ENCODE measurements at places on chromosomes 11 and 22.

DNA sequence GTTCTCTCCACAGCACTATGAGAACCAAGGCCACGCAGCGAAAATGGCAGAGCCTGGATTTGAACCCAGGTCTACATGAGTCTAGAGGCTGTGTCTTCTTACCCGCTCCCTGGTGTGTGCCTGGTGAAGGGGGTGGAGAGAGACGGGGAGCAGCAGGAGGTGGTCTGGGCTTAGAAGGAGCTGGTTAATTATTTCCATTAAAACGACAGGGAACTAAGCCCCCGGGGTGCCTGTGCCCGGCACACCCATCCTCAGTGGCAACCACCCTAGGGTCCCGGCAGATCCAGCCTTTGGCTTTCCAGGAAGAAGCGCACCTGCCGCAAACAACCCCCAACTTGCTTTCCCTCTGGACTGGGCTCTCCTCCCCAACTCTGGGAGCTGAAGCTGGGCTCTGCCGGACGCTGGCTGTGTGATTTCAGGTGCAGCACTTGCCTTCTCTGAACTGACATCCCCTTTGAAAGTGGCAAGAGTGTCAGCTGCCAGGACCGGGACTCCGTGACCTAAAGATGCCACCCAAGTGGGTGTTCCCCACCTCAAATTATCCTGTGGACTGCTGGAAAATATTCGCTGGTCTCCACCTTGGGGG is 35.8 kb downstream of the MN1 start:
- no peak for DNase-seq

DNA sequence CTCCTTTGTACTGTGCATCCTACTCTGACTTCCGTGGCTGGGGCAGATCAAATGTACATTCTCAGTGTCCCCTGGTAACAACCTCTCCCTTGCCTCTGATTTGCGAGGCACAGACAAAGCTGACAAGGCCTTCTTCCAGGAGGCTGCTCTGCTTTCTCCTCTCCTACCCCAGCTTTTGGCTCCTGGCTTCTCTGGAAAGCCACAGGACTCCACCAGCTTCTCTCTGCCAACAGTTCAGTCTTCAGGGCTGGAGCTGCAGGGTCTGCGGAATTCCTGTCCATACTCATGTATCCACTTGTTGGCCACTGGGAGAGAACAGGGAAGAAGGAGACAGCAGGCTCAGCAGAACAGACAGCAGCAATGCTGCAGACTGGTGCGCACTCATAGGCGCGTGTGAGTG is 44.4 kb downstream of the P4HA3 start:
- DNase-seq, result no peak

DNA sequence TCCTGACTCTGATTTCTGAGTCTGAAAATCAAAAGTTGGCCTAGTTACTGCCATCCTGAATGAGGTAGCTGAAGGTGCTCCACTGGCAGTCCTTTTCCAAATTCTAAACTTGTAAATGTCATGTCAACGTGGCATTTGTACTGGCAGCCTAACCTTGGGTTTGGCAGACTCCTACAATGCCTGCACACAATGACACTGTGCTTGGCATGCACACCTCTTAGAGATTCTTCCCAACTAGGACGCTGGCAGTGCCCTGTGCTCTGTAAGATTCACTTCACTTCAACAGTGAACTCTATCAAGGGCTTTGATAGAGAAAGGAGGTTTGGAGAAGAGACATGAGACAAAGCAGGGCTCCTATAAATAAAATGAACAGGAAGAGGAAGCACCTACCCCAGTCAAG is 21.9 kb upstream of the PPP2R1B start:
- no peak for DNase-seq

DNA sequence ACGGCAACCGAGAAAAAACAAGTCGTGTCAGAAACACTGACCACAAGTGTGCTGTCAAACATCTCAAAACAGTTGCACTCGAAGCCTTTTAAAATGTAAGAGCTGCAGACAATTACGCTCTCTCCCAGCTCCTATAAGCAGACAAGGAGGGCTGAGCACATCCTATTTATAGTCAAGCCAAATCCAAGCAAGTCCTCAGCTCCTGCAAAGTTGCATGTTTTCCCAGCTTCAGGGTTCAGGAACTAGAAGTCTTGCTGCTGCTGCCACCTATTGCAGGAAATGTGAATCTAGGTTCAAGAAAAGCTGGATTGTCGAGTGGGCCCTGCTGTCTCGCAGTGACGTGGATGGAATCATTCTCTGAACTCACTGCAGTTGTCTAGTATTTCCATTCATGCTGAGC is 15.5 kb downstream of the EFCAB6 start:
- DNase-seq, result no peak

- DNase-seq, result no peak
Observed at GRCh38 chr22:35473971-35474370, 66.7 kb upstream of the RASD2 start.

DNA sequence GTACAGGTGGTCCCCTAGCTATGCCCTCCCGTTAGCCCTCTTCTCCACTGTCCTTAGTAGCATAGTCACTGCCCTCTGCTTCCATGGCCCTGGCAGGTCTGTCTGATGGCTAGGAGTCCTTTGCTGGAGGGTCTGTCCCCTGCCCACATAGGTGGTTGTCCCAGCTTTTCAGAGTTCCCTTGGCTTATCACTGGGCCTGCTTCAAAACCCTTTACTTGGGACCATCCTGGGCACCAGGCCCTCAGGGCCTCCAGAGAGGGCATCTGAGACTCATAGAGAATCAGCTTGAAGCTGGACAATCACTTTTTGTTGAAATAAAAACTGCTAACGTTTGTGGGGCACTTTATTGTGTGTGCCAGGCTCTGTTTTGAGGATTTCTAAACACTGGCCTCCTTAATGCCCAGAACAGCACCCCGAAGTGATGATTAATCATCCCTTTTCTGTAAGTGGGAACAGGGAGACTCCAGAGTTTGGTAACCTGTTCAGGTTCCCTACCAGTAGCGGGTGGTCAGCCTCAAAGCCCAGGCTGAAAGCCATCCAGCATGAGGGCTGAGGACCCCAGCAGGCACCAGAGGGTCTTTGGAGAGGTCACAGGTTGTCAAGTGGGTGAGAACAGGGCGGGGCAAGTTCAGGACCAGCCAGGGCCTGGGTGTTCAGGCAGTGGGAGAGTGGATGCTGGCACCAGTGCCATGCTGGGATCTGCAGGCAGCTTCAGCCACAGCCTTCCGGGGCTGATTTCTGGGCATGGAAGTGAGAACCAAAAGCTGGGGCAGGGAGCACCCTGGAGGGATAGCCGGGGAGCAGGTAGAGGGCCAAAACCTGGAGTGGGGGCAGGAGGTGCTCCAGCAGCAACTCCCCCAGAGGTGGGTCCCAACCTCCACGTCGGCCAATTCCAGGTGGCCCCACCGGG is 495 bp upstream of the KCNK4 start:
- DNase-seq, result no peak

DNA sequence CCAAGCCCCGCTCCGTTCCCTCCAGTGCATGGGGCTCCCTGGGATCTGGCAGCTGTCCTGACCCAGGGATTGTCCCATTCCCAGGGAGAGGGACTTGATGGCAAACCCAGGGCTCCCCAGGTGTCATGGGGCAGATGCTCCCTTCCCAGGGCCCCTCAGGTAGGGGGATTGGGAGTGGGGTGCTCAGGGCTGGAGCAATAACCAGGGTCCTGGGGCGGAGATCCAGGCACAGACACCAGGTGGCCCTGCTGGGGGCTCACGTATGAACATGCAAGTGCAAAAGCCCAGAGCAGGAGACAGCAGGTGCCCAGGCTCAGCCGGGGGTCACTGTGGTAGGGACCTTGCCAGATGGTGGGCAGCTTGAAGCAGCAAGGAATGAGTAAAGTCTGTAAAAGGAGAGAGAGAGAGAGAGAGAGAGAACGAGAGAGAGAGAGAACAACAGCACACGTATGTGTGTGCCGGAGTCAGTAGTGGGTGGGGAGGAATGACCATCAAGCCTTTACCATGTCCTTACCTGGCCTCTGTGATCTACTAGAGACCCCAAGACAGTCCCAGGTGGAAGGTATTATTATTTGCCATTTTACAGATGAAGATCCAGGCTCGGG is 19.3 kb upstream of the MPPED1 start:
- no peak for DNase-seq

DNA sequence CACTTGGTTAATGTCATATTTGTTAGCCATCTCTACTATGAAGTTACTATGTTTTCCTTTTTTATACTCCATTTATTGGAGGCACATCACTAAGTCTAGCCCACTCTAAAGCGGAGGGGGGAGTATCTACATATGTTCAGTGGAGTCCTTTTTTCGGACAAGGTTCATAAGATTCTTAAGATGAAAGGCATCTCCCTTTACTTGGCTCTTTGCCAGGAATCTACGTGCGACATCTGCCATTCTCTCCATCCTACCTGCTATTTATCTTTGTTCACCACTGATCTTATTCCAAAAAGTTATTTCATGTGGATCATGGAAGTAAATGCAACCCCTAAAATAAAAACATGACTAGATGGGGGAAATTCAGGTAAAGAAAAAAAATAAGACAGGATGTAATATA is 77.4 kb upstream of the YWHAH start:
- no peak for DNase-seq

DNA sequence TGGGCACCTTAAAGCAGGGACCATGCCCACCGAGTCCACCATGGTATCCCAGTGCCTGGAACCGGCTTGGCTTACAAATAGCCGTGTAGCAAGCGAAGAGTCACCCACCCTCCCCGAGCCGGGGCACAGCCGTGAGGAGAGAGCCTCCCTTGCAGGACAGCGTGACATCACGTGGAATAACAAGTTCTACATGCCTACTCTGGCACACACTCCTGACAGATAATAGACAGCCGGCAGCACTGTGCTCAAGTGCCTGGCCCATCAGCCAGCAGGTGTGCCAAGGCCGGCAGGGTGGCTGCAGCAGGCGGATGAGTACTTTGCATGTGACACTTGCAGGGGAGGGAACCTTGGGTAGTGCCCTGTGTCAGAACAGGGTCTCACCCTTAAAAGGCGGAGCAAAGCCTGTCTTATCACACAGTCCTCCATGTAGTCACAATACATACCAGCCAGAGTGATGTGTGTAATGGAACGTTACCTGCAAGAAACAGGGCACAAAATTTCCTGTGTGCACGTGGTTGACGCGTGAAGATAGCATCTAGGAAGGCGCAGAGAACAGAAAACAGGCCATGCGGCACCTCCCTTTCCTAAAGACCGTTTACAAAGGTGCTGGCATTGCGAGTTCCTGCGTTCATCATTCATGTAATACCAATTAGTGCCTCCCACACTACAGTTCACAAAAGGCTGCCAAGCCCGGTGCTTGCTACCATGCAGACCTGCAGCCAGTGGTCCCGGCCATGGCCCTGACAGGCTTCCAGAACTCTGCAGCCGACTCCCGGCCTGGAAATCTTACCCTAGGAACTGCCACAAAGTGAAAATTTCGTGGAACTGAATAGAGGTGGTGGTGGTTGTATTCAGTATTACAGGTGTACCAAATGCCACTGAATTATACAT is 16.4 kb downstream of the TOM1 start:
- no peak for DNase-seq

DNA sequence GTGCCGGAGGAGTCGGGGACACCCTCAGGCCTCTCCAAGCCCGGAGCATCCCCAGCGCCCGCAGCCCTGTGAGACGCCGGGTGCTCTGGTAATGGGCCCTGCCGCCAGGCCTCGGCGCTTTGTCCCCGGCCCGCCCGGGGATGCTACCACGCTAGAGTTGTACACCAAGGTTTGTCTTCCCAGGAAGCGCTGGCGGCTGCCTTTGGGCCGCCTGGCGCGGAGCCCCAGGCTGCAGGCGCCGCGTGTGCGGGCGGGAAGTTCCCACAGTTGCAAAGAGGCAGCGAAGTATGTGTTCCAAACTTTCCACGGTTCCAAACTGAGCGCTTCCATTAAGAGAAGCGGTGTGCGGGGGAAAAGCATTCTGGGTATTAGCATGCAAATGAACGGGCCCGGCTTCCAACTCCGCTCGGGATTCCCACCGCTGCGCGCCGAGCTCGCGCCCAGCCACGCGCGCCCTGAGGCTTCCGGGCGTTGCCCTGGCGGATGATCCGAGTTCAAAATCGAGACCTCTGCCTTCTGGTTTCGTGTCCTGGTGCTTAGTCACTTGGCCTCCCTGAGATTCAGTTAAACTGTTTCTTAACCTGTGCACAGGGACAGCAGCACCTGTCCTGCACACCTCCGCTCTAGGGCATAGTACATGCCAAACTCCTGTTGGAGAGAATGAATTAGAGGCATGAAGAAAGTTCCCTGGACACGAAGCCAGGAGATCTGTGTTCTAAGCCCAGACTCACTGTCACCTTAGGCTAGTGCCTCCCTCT is 1.3 kb upstream of the PATZ1 start:
- peak; percentile 78 for DNase-seq

DNA sequence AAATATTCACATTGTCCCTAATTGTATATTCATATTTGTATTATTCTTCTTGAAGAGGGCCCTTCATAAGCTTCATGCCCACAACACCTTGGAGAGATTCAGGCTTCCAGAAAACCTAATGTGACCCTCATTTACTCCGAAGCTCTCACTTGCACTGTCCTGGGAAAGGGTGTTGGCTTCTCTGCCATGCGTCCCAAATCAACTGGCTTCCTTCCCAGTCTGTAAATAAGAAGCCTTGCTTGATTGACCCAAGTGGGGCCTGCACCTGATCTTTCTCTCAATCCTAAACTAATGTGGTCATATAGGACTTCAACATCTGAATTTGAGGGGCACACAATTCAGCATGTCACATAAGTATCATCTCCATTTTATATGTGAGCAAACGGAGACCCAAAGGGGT is 40.5 kb upstream of the ZBTB16 start:
- no peak for DNase-seq

DNA sequence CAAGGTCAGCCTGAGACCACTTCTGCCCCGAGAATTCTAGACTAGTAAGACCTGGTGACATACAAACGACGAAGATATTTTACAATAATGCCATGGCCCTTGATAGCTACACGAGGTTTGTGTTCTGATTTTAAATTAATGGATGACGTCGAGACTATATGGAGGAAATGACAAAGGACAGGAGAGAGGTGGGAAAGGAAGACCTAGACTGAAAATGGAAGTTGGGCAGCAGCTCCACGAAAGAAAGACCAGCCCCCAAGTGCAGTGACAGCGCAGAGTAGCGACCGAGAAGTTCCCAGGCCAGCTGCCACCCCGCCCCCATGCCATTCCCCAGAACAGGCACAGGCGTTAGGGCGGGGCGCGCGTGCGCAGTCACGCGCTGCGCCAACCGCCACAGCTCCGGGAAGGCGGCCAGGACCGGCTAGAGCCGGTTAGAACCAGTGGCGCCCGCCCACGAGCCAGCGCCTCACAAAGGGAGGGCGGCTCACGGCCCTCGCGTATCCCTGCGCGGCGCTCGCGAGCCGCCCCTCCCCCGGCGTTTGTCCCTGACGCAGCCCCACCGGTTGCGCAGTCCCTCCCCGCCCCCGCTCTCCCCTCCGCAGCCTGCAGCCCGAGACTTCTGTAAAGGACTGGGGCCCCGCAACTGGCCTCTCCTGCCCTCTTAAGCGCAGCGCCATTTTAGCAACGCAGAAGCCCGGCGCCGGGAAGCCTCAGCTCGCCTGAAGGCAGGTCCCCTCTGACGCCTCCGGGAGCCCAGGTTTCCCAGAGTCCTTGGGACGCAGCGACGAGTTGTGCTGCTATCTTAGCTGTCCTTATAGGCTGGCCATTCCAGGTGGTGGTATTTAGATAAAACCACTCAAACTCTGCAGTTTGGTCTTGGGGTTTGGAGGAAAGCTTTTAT is 1.5 kb upstream of the MALAT1 start:
- DNase-seq, result peak; percentile 99

Measured in stimulated activated CD4-positive, alpha-beta T cell treated with anti-CD3 and anti-CD28 coated beads, Interleukin-2, amount 100 ng/mL, for 24 hours (primary cell).